ENCODE measurements at places on chromosomes 16 and 17. TPM values are rescaled to one million over a fixed set of nuclear protein-coding genes. Genes with fewer than 3 reads are reported as not detected.

The SDR42E1 gene
- total RNA-seq, result 13.5 TPM

The REXO5 gene
- total RNA-seq, result 5.6 TPM

The TBC1D3C gene
- not detected for total RNA-seq

DNA sequence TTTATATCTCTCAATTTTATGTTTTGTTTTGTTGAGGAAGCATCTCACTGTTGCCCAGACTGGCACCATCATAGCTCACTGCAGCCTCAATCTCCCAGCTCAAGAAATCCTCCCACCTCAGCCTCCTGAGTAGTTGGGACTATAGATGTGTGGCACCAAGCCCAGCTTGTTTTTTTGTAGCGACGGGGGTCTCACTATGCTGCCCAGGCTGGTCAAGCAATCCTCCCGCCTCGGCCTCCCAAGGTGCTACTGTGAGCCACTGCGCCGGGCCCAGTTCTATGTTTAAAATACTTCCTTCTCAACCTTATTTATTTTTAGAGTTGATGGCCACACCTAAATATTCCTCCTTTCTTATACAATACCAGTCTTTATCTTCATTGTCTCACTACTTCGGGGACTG is 1.9 kb upstream of the NFE2L1 start:
- no peak for DNase-seq

DNA sequence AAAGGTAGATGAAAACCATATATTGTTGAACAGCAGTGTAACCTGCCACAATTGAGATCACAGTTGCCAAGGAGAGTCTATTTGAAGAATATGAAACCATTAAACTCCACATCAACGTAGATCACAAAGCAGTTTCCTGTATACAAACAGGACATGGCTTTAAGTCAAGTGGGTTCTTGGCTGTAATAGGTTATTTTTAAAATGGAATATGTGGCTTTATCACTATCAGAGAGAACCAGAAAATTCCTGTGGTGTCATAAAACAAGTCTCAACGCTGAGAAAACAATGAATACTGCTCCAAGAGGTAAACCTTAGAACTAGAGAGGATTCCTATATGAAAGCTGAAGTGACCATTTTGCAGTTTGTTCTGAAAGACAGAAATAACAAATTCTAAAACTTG is 999.7 kb downstream of the CDH11 start:
- DNase-seq, result no peak

DNA sequence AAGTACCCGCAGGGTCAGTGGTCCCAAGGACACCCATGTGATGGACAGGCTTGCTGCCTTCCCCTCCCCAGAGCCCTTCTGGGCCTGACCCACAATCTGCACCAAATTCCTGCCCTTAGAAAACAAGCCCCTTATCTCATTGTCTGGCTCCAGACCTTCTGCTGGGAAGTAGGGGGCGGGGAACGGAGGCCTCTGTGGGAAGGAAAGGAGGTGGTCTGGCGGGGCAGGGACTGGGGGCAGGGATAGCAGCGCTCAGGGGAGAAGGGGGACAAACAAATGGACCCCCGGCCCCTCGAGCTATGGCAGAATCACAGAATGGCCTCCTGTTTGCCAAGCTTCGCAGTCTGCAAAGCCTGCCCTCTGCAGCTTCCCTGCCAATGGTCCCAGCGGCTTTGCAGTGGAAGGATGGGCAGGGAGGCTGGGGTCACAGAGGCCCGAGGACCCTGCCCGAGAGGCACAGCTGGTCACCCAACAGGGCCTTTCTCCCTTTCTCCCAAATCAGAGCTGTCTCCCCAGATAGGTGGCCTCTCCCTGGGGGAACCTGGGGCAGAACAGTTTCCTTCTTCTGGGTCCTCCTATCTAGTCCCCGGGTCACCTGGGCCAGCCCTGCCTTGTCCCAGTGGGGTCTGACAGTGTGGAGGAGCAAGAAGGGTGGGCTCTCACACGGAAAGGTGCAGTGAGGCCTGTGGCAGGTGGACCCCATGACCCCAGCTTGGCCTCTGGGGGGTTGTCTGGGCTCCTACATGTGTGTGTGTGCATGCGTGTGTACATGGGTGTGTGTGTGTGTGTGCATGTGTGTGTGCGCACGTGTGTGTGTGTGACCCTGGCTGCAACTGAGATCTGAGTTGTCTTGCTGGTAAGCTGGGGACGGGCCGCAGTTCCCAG is 25.5 kb downstream of the TMEM235 start:
- DNase-seq, result no peak

DNA sequence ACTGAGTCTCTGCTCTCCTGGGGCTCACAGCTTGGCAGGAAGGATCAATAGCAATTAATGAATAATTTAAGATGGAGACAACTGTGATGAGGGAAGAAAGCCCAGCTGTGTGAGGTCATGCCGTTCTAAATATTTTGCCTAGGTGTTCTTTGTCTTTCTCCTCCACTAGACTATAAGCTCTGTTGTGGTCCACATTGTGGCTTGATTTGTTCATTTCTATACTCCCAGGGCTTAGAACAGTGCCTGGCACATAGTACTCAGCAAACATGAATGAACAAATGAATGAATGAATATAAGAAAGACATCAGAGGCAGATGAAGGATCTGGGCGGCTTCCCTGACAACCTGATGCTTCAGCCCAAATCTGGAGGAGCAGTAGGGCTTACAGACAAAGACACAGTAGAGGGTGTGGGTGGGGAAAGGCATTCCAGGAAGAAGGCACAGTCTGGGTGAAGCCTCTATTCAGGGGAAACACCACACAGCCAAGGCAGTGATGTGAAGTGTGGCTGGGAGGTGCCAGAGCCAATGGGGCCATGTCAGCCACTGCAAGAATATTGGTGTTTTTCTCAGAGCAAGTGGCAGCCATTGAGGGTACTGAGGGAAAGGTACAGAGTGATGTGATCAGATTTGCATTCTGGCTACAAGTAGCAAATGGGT is 8.3 kb downstream of the CDH13 start:
- DNase-seq, result no peak

GRCh38 chr16:1291576-1291974 is 17.9 kb upstream of the UBE2I start:
- DNase-seq, result no peak

DNA sequence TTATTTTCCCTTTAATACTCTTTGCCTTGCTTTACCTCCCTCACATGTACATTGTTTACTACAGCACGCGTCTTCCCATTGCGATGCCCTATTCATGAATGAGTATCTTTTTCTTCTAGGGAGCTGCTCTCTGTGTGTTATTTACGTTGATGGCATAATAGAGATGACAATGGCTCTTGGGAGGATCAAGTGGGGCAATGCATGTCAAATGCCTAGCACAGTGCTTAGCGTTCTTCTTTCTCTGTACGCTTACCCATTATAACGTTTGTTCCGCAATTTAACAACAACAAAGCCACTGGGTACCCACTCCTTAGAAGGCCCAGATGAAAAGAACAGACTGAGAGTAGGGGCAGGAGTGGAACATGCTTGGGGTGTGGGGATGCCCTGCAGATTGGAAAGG is 271.6 kb upstream of the TNRC6C start:
- DNase-seq, result no peak

DNA sequence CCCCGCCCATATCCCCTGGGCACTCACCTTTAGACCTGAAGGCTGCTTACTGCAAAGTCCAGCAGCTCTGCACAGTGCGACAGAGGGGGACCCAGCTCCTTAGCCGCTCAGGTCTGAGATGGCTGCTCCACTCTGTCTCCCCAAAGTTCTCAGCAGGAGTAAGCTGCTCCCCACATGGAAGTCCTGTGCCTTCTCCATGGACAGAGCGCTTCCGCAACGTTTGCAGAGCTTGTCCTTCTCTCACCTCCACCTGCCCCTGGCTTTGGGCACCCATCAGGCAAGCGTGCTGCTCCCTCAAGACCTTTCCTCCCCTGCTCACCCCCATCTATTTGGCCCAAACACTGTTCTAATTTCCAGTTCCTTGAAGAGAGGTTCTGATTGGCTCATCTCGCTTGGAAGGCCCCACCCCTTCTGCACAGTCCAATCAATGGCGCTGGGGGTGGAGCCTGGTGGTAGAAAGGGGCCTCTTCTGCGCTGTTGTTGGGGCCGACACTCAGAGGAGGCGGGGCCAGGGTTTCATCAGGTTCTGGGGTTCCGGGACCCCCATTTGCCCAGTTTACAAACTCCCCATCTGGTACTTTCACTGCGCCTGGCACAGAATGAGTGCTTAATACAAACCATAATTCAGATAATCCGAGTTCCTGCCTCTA is 137.2 kb downstream of the CYLD start:
- DNase-seq, result no peak

DNA sequence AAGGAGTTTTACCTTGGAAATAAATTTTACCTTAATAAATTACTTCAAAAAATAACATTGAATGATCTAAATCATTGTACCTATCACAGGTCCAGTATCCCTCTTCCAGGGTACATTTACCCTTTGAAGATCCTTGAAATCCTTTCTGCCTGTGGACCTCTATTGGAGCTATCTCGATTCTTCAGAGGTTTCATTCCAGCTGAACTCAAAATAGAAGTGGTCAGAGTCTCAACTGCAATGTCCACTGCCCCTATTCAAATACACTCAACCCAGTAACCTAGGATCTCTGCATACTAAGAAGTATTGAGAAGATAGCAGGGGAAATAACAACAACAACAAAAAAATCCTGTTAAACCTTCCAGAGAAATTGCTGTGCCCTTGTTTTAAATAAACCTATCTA is 9.3 kb downstream of the ABCA5 start:
- DNase-seq, result no peak

DNA sequence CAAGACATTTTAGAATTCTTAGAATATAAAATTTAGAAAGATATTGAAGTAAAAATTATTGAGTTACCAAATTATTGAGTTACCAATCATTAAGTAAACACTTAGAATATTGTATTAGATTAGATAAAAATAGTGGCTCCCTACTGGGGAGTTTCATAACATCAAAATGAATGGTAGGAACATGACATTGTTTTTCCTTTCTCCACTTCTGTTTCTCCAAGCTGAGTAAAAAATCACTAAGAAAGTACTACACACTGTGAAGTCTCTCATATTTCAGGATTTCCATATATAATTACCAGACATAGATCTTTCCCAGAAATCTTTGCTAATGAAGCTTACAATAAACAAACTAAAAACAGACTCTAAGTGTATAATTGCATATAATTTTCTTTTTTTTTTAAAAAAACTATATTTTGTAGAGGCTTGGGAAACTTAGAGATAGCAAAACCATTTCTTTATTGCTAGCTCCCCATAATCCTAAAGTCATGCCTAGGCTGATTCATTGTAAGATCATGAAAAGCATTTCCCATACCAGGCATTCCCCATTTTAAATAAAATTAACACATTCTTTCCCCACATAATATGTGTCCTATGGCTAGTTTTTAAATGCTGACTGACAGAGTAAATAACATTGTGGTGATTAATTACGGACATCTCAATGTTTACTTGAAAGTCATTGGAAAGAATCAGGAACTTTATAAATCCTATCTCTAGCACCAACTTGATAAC is 1408.7 kb upstream of the GOT2 start:
- no peak for DNase-seq

DNA sequence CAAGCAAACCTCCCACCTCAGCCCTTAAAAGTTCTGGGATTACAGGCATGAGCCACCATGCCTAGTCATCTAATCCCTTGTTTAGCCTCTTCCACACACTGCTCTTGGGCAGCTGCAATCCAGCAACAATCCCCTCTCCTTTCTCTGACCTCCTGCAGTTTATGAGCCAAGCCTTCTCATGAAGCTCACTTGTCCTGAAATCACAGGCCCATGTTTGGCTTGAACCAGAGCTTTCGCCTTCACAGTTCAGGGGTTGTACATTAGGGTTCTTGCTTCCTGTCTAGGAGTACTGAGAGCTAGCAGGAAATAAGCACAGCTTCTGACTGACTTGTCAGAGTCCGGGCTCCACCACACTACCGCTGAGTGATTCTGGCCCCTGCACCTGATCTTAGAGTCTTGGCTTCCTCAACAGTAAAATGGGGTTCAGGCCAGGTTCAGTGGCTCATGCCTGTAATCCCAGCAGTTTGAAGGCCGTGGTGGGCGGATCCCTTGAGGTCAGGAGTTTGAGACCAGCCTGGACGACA is 16.3 kb downstream of the ERAL1 start:
- DNase-seq, result no peak

Measured in epithelial cell of proximal tubule (primary cell).